ENCODE measurements at places on chromosomes 11 and 22.

GRCh38 chr11:17918049-17918605, 94.7 kb downstream of the SERGEF start:
- DNase-seq: no peak

- DNase-seq: no peak
Observed at GRCh38 chr11:111531687-111532364, 8.7 kb upstream of the LAYN start.

- no peak for DNase-seq
Observed at GRCh38 chr22:32744176-32744959, 57.1 kb upstream of the TIMP3 start.

DNA sequence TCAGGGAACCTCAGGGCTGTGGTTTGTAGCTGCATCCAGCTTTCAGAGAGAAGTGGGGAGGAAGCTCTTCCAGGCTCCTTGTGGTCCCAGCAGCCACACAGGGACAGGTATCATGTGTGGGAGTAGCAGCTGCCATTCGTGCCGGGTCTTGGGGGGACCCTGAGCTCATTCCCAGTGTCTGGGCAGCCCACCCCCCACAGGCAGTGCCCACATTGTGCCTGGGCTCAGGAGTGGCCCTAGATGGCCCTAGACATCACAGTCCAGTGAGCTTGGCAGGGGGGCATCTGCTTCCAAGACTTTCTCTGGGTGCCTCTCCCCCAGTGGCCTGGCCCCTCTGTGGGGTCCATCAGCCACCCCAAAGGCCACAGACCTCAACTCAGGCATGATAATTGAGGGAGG, 619.7 kb downstream of the BRD1 start:
- DNase-seq: no peak

DNA sequence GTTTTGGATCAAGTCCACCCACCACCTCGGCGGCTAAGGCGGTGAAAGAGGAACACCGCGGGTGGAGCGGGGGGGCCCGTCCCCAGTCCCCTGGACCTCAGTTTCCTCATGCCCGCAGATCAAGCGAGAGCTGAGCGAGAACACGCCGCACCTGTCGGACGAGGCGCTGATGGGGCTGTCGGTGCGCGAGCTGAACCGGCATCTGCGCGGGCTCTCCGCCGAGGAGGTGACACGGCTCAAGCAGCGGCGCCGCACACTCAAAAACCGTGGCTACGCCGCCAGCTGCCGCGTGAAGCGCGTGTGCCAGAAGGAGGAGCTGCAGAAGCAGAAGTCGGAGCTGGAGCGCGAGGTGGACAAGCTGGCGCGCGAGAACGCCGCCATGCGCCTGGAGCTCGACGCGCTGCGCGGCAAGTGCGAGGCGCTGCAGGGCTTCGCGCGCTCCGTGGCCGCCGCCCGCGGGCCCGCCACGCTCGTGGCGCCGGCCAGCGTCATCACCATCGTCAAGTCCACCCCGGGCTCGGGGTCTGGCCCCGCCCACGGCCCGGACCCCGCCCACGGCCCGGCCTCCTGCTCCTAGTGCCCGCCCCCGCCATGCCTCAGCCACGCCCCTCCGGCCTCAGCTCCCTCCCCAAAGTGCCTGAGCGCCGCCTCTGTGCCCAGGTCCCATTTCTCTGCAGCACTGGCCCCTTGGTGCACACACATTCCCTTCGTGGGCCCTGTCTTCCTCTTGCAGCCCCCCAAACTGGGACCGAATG, 12.7 kb downstream of the MAFF start:
- peak; percentile 77 for DNase-seq

- DNase-seq: no peak
Observed at GRCh38 chr22:39678862-39679490, 108.4 kb downstream of the CACNA1I start.

- DNase-seq: peak; percentile 61
Observed at GRCh38 chr11:6505577-6506240, 8.6 kb downstream of the DNHD1 start.

- DNase-seq: no peak
Observed at GRCh38 chr11:44725757-44726282, 942 bp upstream of the TSPAN18 start.

- peak; percentile 67 for DNase-seq
Observed at GRCh38 chr11:118240999-118241763, 11.0 kb downstream of the MPZL3 start.

DNA sequence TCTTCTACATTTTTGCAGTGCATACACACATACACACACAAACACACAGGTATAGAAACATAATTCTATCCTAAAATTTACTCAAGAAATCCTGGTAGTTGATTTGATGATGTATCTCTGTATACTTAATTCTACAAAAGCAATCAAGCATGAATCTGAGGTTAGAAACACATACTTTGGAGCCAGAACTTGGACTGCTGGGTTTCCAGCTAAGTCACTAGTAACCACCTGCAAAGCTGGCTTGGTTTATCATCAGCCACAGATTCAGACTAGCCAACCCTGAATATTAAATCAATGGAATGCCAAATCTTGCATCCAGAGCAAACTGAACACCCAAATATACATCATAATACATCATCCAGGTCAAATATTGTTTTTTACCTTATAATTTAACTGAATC, 24.8 kb upstream of the POU2AF2 start:
- DNase-seq: no peak

GRCh38 chr11:85394283-85394682, 232.9 kb downstream of the DLG2 start:
- no peak for DNase-seq

All from NCI-H2029 (cell line).